ENCODE measurements at places on chromosomes 7 and 10. TPM values are rescaled to one million over a fixed set of nuclear protein-coding genes. Genes with fewer than 3 reads are reported as not detected.

GRCh38 chr7:67723591-67723990 is 727.0 kb downstream of the TYW1 start:
- DNase-seq: no peak

Gene FEZF1
- not detected for total RNA-seq

DNA sequence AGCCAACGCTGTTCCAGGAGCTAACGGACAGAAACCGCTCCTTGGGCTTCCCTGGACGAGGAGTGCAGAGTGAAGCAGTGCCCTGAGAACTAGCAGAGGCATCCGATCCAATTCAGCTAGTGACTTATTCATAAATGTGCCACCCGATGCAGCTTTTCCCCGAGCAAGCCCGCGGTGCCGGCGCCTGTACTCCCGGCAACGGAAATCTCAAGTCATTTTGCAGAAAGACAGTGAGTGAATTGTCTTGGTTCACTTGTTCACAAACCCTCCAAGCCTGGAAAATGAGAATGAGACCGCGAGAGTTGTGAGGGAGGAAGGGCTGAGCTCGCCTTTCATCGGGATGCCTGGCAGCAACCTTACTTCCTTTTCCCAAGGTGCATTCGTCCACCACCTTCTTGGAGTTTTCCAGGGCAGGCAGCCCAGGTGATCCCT is 87.5 kb downstream of the COBL start:
- DNase-seq: peak; percentile 20

DNA sequence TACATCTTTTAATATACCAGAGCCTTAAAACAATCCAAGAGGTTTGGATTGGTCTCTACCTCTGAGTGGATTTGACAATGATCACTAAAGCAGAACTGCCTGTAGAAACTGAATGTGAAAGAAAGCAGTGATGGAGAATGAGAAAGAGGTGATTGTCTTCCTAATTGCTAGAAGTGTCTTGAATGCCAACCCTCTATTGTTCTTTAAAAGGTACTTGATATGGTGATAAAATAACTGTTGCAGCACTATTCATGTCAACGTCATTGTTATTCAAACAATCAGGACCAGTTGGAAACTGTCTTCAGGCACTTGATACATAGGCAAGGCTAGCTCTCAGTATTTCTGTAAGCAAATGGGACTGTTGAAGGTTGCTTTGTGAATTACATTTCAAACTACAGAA is 47.9 kb upstream of the ITPRID1 start:
- no peak for DNase-seq

Gene IL6
- not detected for total RNA-seq

DNA sequence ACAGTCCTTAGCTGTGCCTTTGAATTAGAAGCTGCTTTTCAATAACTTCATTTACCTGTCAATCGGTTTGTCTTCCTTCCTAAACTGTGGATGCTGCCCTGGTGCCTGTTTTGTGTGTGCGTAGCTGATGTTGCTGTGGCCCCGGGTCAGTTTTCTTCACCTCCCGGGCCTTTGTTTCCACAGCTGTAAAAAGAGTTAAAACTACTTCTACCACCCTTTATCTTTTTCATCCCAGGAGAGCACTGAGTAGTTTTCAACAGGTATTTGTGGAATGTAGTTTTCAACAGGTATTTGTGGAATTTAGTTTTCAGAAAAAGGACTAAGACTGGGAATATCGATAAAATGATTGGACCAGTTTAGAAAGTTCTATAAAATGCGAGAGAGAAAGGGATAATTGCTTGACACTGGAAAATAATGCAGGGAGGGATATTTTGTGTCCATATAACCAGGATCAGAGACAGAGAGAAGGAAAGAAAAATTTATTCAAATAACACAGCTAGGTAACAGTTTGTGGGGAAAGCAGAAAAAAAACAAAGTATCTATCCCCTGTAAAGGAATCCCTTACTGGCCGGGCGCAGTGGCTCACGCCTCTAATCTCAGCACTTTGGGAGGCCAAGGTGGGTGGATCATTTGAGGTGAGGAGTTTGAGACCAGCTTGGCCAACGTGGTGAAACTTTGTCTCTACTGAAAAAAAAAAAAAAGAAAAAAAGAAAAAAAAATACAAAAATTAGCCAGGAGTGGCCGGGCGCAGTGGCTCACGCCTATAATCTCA is 15.9 kb upstream of the IGF2BP3 start:
- DNase-seq: no peak

Gene MYH16
- not detected for total RNA-seq

Gene AQP1
- total RNA-seq: 27.9 TPM

DNA sequence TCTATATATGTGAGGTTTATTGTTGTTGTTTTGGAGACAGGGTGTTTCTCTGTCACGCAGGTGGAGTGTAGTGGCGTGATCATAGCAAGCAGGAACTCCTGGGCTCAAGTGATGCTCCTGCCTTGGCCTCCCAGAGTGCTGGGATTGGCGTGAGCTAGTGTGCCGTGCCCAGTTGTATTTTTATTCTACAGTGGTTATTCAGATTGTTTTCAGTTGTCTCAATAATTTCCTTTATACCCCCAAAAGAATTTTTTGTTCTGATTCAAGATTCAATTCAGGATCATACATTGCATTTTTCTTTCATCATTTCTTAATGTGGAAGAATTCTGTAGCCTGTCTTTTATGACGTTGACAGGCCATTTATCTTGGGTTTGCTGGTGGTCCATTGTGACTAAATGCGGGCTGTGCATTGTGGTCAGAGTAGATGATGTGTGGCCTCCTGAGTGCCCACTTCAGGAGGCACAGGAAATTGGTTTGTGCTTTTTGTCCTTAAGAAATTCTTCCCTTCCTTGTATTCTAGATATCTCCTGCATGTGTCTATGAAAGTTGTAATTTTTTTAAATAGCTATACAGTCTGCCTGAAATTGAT is 22.9 kb downstream of the RBM33 start:
- no peak for DNase-seq

DNA sequence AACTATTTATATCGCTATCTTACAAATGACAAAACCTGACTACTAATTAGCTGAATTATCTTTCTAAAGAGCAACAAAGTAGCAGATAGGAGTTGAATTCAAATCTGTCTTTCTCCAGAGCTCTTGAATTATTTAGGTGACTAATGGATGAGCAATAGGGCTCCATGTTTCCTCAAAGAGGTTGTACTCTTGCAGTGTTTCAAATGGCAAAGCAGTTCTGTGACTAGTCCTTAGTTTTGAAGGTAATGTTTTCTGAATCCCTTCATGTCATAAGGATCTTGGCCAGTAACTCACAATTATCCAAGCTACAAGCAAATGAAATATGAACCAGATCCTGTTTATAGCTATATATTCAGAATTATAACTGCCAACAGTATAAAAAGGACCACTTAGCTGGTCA is 999.7 kb downstream of the NRG3 start:
- DNase-seq: no peak

Gene GDI2
- total RNA-seq: 190 TPM

DNA sequence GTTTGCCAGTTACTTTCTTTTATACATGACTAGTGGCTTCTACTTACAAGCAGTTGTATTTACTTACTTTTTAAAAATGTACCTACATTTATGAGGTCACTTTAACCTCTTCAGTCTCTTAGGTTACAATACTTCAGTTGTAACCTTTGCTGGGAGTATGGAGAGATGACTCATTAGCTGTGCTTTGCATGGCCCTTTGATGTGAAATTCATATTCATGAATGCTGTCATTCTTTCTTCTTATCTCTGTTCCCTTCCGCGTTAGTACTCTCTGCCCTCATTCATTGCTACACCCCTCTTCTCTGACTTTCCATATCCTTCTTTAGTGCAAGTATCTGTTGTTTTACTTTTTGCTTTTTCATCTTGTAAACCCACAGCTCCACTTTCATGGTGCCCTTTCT is 164.3 kb downstream of the BMPER start:
- DNase-seq: no peak

Gene ANLN
- total RNA-seq: 27.0 TPM

DNA sequence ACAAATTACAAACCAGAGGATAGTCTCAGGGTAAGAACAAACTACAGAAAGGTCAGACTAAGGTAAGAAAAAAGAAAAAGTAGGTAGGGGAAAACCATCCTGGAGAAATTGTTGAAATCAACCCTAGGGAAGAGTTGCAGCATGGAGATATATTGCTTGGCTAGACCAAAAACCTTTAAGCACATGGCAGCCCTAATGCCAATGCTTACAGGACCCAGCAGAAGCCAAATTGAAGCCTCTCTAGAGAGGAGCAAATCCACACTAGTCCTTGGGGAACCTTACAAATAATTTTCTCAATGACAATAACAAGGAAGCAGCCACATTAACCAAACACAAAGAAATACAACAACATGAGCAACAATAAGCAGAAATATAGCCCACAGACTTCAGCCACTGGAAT is 81.9 kb downstream of the CNOT4 start:
- DNase-seq: no peak

Gene C10orf67
- not detected for total RNA-seq

Gene USP6NL
- total RNA-seq: 15.0 TPM

DNA sequence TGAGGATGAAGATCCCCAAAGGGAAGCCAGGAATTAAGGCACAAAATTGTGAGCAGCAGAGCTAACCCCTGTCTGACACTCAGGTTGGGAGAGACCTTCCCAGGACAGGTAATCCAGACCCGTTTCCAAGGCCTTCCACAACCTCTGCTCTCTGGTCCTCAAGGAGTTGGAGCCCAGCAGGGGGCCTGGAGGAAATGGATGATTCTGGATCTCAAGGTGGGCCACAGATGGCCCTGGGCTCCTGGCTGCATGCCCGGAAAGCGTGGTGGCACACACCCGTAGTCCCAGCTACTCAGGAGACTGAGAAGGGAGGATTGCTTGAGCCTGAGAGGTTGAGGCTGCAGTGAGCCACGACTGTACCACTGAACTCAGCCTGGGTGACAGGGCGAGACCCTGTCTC is 42.3 kb downstream of the DPYSL4 start:
- DNase-seq: no peak

DNA sequence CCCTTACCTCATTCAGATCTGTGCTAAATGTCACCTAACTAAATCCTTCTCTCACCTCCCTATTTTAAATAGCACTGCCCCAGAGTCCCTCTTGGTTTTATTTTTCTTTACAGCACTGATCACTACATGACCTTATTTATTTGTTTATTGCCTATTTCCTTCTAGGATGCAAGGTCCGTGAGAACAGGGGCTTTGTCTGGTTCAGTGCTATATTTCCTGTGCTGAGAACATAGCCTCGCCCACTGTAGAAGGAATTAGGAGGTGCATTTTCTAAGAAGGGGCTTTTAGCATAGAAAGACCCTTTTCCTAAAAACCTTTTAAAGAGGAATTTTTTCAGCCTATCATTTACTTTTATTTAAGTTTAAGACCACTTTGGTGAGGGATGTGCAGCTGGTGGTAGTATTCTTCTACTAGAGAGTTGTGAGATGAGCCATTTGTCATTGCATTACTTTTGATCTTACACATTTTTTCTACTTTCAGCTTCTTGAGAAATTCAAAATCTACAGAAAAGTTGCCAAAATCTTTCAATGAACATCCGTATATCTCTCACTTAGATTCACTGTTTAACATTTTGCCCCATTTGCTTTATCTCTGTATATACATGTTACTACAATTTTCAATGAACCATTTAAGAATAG is 13.5 kb upstream of the PCGF5 start:
- DNase-seq: no peak

- DNase-seq: no peak
These were observed 647.2 kb downstream of the GRM8 start for GRCh38 chr7:126605553-126605952.

Gene ASB10
- not detected for total RNA-seq

Gene IFIT1B
- 13.3 TPM for total RNA-seq

Gene KNDC1
- 0.61 TPM for total RNA-seq

- DNase-seq: no peak
These were observed 292.3 kb upstream of the PITRM1 start for GRCh38 chr10:3464760-3465405.

- DNase-seq: no peak
These were observed 81.6 kb downstream of the SFMBT2 start for GRCh38 chr10:7329219-7329618.

DNA sequence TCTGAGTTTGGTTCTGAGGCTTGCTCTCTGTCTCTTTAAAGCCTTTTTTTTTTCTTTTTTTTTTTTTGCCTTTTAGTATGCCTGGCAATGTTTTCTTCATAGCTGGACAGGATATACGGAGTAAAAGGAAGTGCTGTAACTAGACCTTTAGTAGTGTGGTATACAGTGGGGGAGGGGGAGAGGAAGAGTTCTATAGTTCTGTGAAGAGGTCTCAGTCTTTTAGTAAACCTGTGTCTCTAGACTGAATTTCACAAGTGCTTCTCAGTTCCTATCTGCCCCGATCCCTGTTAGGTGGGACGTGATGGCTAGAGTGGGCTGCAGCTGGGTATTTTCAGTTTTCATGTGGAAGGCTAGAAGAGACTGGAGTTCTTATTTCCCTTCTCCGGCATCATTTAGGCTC is 3.1 kb upstream of the ABCC2 start:
- no peak for DNase-seq

Gene NXPH1
- total RNA-seq: not detected

- no peak for DNase-seq
These were observed 7.2 kb downstream of the GNB2 start for GRCh38 chr7:100680576-100681271.

Gene LYZL1
- not detected for total RNA-seq

Gene EVX1
- not detected for total RNA-seq

DNA sequence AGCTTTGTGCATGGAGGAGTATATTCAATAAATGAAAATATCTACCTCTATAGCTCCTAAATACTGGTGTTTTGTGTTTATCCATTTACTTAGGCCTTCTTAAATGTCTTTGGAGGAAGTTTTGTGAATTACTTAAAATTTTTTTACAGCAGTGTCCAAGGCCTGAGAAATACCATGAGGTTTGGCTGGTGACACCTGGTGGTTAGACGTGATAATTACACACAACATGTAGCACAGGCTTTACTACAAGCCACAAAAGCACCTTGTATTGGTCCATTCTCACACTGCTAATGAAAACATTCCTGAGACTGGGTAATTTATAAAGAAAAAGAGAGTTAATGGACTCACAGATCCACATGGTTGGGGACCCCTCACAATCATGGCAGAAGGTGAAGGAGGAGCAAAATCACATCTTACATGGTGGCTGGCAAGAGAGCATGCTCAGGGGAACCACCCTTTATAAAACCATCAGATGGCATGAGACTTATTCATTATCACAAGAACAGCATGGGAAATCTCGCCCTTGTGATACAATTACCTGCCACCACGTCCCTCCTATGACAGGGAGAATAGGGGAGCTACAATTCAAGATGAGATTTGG is 20.6 kb downstream of the HYAL4 start:
- no peak for DNase-seq

GRCh38 chr10:111956841-111957240 is 226.7 kb downstream of the GPAM start:
- DNase-seq: no peak
